ENCODE measurements at places on chromosomes 1 and 21. TPM values are rescaled to one million over a fixed set of nuclear protein-coding genes. Genes with fewer than 3 reads are reported as not detected.

GRCh38 chr1:15870421-15870820 is 22.9 kb downstream of the SPEN start:
- H3K36me3 ChIP-seq = peaks cover 17% of the 10 kb centered on the region
- DNase-seq = no peak
- no peak overlapping the region for H3K4me3 ChIP-seq
- peaks cover 27% of the 10 kb centered on the region for H3K4me1 ChIP-seq
- no peak overlapping the region for H3K27ac ChIP-seq
- no peaks in the 10 kb centered on the region for H3K27me3 ChIP-seq

Gene FOXO6
- total RNA-seq = not detected

- no peaks in the 10 kb centered on the region for H3K36me3 ChIP-seq
- H3K4me3 ChIP-seq = no peak overlapping the region
- no peaks in the 10 kb centered on the region for H3K4me1 ChIP-seq
- no peak for DNase-seq
Measured at GRCh38 chr1:218917656-218918055, 256.0 kb upstream of the LYPLAL1 start.

Gene AMY1A
- not detected for total RNA-seq

DNA sequence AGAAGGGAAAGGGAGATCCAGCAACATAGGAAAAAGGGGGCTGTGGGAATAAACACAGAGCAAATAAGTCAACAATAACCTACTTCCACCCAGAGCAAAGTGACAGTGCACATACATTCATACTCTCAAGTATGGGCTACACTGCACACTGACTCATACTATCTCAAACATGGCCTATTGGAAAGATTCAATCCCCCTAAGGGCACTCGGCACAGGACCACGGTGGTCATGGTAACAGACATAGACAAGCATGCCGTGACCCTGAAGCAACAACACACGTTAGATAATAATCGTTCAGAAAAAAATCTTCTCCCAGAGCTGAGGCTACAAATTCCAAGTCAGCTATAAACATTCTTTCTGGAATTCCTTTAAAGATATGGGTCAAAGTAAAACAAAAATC is 16.8 kb upstream of the JAK1 start:
- H3K4me3 ChIP-seq = no peak overlapping the region
- no peaks in the 10 kb centered on the region for H3K4me1 ChIP-seq
- no peaks in the 10 kb centered on the region for H3K36me3 ChIP-seq
- no peak overlapping the region for H3K27ac ChIP-seq

Gene CFHR5
- total RNA-seq = not detected

- H3K4me3 ChIP-seq = no peak overlapping the region
- H3K27ac ChIP-seq = no peak overlapping the region
- H3K4me1 ChIP-seq = no peaks in the 10 kb centered on the region
- no peaks in the 10 kb centered on the region for H3K27me3 ChIP-seq
- H3K36me3 ChIP-seq = no peaks in the 10 kb centered on the region
- no peak for DNase-seq
Measured at GRCh38 chr1:54159733-54160316, 7.0 kb upstream of the CDCP2 start.

Gene NFASC
- total RNA-seq = not detected

DNA sequence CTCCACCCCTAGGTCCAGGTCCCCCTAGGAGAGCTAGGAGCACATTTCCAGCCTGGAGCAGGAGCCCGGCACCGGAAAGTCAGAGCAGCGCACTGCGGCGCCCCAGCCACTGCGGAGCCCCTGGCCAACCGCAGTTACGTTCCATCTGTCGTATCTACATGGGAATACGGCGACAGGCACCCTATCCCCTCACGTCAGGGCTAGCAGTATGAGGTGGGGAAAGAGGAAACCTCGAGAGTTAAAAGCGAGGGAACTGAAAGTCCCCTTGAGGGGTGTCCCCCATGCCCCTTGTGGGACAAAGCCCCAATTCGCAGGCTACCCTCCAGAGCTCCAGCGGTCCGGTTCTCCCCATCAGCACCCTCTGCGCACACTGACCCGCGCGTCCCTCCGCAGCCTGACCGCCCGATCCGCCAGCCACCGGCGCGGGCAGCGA is 995 bp downstream of the COLGALT2 start:
- DNase-seq = no peak
- H3K4me3 ChIP-seq = peak overlapping the region; percentile 41
- no peaks in the 10 kb centered on the region for H3K36me3 ChIP-seq
- no peak overlapping the region for H3K27ac ChIP-seq
- H3K27me3 ChIP-seq = peaks cover 10% of the 10 kb centered on the region

DNA sequence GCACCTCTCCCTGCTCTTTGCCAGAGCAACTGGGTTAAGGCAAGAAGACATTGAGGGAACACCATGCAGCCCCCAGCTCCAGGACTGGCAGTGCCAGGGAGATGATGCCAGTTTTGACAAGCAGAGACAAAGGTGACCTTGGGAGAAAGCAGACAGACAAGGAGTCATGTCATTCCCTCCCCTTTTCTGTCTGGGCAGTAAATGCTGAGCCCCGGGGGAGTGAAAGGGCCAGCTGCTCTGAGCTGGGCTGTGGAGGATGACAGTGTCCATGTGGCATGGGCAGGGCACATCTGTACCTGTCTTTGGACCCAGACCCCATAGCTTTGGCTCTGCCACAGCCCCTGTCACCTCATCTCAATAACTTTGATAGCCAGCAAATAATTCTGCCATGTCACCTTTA is 24.2 kb downstream of the PLEKHA6 start:
- H3K27me3 ChIP-seq = peaks cover 4% of the 10 kb centered on the region
- no peak overlapping the region for H3K4me3 ChIP-seq
- H3K36me3 ChIP-seq = no peaks in the 10 kb centered on the region
- no peaks in the 10 kb centered on the region for H3K4me1 ChIP-seq
- DNase-seq = no peak

Gene GFI1
- total RNA-seq = 33.2 TPM

Gene DNAJC28
- 1.3 TPM for total RNA-seq

GRCh38 chr1:98201666-98202081 is 280.8 kb upstream of the DPYD start:
- no peak overlapping the region for H3K27ac ChIP-seq
- no peaks in the 10 kb centered on the region for H3K27me3 ChIP-seq
- no peaks in the 10 kb centered on the region for H3K36me3 ChIP-seq
- no peaks in the 10 kb centered on the region for H3K4me1 ChIP-seq

Gene MPL
- total RNA-seq = not detected

GRCh38 chr1:116806245-116806644 is 52.0 kb downstream of the CD2 start:
- H3K27me3 ChIP-seq = no peaks in the 10 kb centered on the region
- peaks cover 97% of the 10 kb centered on the region for H3K4me1 ChIP-seq

Gene COL18A1
- 4.5 TPM for total RNA-seq

- H3K4me1 ChIP-seq = peaks cover 17% of the 10 kb centered on the region
- no peaks in the 10 kb centered on the region for H3K27me3 ChIP-seq
- H3K36me3 ChIP-seq = no peaks in the 10 kb centered on the region
- no peak overlapping the region for H3K4me3 ChIP-seq
- no peak overlapping the region for H3K27ac ChIP-seq
Measured at GRCh38 chr1:182238421-182238820, 153.2 kb downstream of the GLUL start.

Gene NUP210L
- 0.23 TPM for total RNA-seq

DNA sequence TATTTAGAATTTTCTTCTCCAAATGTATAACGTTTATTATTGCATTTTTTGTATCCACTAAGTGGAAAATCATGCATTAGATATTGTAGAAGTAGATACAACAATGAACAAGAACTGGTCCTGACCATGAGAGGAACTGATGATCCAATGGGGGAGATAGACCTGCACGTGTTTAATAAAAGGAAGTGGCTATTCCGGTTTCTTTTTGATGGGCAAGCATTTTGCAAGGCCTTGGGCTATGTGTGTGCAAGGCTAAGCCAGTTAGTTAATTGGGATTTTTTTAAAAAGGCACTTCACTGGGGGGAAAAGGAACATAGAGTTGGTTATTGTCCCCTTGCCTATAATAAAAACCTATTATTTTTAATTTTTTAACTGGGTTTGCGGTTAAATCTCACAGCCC is 961 bp upstream of the VCAM1 start:
- H3K27ac ChIP-seq = no peak overlapping the region
- no peaks in the 10 kb centered on the region for H3K36me3 ChIP-seq
- no peaks in the 10 kb centered on the region for H3K4me1 ChIP-seq

Gene TMIGD3
- total RNA-seq = not detected

Gene NEK2
- not detected for total RNA-seq

- DNase-seq = no peak
- no peak overlapping the region for H3K27ac ChIP-seq
- no peaks in the 10 kb centered on the region for H3K36me3 ChIP-seq
- no peaks in the 10 kb centered on the region for H3K4me1 ChIP-seq
- no peaks in the 10 kb centered on the region for H3K27me3 ChIP-seq
- no peak overlapping the region for H3K4me3 ChIP-seq
Measured at GRCh38 chr21:29777160-29777559, 162.6 kb downstream of the GRIK1 start.

GRCh38 chr1:28199328-28200233 is 23.1 kb upstream of the PTAFR start:
- H3K4me3 ChIP-seq = no peak overlapping the region
- H3K36me3 ChIP-seq = peaks cover 21% of the 10 kb centered on the region
- peak; percentile 78 for DNase-seq
- H3K27ac ChIP-seq = peak overlapping the region; percentile 8
- H3K4me1 ChIP-seq = peaks cover 49% of the 10 kb centered on the region

DNA sequence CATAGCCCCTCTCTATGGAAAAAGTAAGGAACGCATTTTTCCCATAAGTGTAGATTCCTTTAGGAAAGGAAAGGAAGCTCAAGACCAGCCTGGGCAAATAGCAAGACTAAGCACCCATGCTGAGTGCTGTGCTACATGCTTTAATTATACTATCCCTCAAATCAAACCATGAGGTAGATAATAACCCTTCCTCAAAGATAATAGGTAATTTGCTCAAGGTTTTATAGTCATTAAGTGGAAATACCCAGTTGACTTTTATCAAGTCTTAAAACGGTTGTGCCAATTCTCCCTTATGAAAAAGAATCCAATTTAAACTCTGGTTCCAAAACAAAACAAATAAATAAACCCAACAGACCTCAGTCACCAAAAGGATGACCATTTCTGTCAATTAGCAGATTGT is 3.4 kb downstream of the KIAA0319L start:
- H3K27me3 ChIP-seq = no peaks in the 10 kb centered on the region
- no peak overlapping the region for H3K4me3 ChIP-seq

GRCh38 chr1:43526002-43526401 is 4.7 kb upstream of the PTPRF start:
- H3K27me3 ChIP-seq = peaks cover 13% of the 10 kb centered on the region
- no peaks in the 10 kb centered on the region for H3K36me3 ChIP-seq
- peaks cover 16% of the 10 kb centered on the region for H3K4me1 ChIP-seq
- no peak overlapping the region for H3K27ac ChIP-seq

GRCh38 chr1:18419113-18419844 is 61.5 kb upstream of the KLHDC7A start:
- no peak for DNase-seq
- H3K4me3 ChIP-seq = no peak overlapping the region
- no peaks in the 10 kb centered on the region for H3K27me3 ChIP-seq
- H3K4me1 ChIP-seq = no peaks in the 10 kb centered on the region
- no peak overlapping the region for H3K27ac ChIP-seq
- H3K36me3 ChIP-seq = no peaks in the 10 kb centered on the region

- H3K27me3 ChIP-seq = no peaks in the 10 kb centered on the region
- DNase-seq = no peak
- peaks cover 2% of the 10 kb centered on the region for H3K36me3 ChIP-seq
- peaks cover 8% of the 10 kb centered on the region for H3K4me1 ChIP-seq
- H3K27ac ChIP-seq = no peak overlapping the region
- H3K4me3 ChIP-seq = no peak overlapping the region
Measured at GRCh38 chr1:25467616-25468015, 36.9 kb downstream of the MACO1 start.

Data from CD4-positive, alpha-beta memory T cell (primary cell).